ENCODE measurements at places on chromosomes 4 and X.
A peak's percentile ranks its signal among the peaks of the same experiment; 100 is the strongest.

DNA sequence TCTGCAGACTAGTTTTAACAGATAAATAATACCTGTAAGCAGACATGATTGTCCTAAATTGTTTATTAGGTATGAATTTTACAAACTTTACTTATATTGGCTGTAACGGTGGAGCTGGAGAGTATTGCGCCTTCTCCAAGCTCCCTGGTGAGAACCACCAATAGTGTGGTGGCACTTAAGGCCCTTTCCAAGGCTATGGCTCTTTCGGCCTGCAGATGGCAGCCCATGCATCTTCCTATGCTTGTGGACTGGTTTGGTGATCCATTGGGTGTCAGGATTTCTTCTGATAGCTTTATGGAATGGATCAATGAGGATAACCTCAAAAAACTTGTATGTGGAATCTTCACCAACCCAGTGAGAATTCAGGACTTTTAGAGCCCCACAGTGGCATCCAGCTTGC, 7.8 kb downstream of the LARP1B start:
- DNase-seq, result no peak

DNA sequence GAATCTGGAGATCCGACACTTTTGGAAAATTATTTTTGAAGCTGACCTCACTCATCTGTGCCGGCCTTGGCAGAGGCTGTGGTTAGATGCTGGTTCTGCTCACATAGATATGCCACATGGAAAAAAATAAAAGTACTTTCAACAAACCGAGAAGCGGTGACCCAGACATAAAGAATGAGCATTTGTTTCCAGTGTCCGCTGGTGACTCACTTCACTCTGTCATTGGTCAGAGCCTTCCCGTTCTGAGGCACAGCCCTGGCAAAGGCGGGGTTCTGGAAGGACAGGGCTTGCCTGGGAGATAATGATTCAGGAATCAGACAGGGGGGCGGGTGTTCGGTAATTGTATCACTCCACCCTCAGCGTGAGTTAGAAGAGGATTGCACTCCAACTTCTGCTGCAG, 172.4 kb upstream of the MXRA5 start:
- no peak for DNase-seq

- DNase-seq, result no peak
Observed at GRCh38 chr4:20109391-20109790, 142.3 kb upstream of the SLIT2 start.

DNA sequence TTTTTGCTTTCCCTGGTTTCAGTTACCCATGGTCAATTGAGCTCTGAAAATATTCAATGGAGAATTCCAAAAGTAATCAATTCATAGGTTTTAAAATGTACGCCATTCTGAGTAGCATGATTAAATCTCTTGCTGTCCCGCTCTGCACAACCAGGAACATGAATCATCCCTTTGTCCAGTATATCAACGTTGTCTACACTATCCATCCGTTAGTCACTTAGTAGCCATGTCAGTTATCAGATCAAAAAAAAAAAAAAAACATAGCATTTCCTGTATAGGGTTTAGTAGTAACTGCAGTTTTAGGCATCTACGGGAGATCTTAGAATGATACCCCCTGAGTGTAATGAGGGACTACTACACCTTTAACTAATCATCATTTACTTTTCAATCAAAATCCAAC, 15.1 kb downstream of the LAMP2 start:
- no peak for DNase-seq

DNA sequence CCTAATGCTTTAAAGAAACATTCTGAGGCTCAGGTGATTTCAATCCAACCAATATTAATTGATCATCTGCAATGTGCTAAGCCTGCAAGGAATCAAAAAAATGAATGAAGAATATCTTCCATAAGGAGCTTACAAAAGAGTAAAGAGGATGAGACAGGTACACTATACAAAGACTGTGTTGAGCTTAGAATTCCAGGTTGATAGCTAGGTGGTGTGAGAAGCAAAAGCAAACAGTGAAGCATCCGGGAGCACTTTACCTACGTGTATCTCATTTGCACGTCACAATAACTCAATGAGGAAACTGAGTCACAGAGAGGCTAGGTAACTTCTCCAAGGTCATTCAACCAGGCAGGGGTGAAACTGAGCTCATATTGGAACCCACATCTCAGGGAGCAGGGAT, 37.1 kb downstream of the FAM114A1 start:
- DNase-seq, result no peak

DNA sequence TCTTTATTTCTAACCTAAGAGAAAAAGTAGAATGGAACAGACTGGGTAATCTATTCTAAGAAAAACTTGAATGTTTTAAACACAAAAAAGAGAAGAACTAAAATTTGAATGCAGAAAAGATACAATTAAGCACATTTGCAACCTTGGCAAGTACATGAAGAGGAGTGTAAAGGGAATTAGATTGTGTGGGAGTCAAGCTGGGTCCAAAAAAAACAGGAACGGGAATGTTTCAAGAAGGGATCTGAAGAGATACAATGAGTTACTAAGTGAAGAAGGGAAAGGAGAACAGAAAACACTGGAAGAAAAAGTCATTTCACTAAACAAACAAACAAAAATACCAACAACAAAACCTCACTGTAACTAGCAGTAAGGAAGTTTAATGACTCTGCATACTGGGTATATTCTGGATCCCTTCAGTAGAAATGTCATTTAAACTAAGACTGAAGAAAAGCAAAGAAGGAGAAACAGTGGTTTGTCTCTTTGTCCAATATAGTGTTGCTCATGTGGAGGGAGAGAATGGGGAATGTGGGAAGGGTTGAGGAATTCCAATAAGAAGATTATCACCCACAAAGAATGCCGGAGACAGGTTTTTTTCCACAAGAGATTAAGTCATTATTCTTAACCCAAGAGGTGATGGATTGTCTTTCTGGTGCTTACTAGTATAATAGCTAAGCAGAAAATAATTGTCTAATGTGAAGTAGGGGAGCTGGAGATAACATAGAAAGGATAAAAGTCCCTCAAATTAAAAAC, 50.4 kb upstream of the PTPN13 start:
- DNase-seq, result no peak

GRCh38 chr4:121822796-121823504, 733 bp downstream of the CCNA2 start:
- no peak for DNase-seq

DNA sequence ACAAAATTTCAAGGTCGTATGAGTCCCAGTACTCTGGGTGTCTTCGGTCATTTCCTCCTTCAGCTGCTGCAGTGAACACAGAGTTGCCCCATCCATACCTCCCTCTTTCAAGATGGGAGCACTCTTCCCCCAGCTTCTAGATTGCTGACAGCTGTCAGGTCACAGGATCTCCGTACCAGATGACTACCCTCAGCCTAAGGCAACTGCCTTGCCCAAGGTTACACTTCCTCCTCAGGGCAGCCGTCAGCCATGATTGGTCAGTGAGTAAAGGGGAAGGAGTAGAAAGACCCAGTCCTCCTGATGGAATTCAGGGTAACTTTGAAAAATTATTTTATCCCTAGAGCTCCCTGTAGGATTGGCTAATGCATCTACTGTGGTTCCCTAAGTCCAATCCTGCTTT, 81.6 kb downstream of the NAF1 start:
- no peak for DNase-seq

- no peak for DNase-seq
Observed at GRCh38 chrX:12987900-12988594, 13.1 kb downstream of the TMSB4X start.

DNA sequence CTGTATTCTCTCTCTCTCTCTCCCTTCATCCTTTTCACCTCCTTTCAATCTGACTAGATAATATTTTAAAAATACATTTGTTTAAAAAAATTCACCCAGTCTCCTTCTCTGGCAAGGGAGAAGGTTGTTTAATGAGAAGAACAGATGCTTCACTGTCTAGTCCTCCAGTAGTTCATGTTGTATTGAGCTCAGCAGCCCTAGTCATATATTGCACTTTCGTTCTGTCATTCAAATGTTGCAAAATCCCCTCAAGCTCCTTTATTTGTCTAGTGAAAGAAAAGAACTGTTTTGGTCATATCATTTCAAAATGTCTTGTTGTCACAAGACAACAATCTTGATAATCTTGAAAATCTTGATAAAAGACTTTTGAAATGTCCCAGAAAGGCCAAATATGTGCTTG, 248.0 kb downstream of the GALNTL6 start:
- DNase-seq, result no peak

DNA sequence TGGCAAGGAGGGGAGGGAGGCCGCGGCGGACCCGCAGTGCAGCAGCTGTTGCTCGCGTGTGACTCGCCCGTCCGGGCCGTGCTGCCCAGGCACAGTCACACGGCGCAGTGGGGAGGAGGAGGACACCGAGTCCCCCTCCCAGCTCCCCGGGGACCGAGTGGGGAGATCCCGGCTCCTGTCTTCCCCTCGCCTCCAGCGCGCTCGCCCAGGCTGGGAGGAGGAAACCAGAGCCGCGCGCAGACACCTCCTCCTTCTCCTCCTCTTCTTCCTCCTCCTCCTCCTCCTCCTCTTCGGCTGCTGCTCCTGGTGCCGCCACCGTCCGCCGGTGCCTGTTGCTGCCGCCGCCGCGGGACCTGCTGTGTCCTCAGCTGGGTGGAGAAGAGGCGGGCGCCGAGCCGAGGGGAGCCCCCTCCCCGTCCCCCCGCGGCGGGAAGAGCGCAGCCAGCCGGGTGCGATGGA, at the start of gene TBC1D1:
Gene TBC1D1, plus strand, starts transcription at position 284 of the 459 bp plus-strand sequence. CDS start 11,012 bp downstream, outside the sequence.
- DNase-seq, result peak; percentile 60

DNA sequence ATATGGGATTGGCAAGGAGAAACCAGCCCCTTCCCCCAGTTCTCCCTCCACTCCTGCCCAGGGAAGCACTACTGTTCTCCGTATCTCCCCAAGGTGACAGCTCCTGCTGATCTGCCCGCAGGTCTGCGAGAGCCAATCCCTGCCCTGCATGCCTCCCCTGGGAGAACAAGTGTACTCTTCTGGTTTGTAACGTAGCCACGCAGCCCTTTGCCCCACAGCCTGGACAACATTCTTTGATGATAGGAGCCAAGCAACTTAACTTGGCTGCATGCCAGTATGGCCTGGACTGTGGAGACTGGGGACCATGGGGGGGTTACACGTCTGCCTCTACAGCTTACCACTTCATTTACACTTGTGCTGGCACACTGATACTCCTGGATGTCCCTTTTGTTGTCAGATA, 2.0 kb downstream of the STBD1 start:
- no peak for DNase-seq

- no peak for DNase-seq
Observed at GRCh38 chr4:188196134-188196735, 57.0 kb downstream of the TRIML1 start.

GRCh38 chr4:20847124-20847747, 147.0 kb downstream of the PACRGL start:
- DNase-seq, result no peak

DNA sequence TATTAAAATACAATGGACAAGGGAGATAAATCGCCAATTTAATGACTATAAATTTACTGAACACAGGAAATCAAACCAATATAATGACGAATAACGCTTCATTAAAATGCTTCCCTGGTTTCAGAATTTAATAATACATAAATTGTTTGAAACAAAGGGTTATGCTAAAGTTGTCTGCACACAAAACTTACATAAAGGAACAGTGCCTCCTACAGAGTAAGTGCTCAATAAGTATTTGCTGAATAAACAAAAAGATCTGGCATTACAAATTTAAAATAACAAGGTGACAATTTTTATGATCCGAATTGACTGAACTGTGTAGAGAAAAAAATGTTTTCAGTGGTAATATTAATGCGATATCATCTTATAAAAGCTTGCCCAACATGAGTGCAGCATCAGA, 69.6 kb downstream of the NOCT start:
- DNase-seq, result no peak

- no peak for DNase-seq
Observed at GRCh38 chr4:11633430-11633829, 204.7 kb upstream of the HS3ST1 start.

DNA sequence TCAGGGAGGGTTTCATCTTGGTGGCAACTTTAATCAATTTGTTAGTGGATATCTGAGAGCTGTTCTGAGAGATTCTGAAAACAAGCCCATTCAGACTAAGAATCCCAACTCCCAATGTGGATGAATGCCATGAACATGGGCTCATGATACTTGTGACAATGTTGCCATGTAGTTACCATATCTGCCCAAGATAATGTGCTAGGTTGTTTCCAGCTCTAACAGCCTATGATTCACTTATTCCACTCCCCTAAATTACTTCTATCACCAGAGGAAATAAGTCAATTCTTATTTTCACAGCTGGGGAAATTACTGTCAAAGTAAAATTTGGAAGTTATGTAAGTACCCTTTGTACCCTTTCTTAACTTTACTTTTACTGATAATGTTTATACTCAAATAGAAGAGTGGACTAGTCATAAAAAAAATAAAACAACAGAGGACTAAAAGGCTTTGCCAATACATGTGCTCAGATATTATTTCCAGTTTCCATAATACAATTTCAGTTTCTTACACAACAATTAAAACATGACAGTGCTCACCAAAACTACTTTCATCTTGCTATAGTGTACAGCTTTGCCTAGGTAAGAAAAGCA, 1101.7 kb upstream of the INTU start:
- DNase-seq, result no peak

DNA sequence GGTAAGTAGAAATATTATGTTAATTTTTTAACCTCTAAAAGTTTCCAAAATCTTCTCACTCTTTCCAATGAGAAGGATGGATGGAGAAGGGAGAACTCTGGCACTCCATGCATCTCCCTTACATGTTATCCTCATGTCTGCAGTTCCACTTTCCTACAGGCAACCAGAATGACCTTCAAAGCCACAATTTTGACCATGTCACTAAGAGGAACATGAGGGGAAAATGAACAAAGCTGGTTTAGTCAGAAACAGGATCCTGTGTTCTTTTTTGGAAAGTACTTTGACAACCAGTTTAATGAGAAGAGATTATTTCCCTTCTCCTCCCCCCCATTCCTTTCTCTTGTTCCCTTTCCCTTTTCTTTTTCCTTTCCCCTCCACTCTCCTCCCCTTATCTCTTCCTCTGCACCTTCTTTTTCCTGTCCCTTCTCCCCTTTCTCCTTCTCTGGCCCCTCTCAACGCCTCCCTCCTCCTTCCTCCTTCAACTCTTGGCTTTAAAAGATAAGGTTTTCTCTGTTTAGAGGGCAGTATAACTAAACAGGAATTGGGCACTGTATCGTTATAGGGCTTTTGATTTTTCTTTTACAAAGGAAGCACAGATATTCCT, 42.5 kb downstream of the DTHD1 start:
- no peak for DNase-seq

GRCh38 chr4:164871673-164872072, 5.3 kb upstream of the APELA start:
- DNase-seq, result no peak

- no peak for DNase-seq
Observed at GRCh38 chr4:149095811-149096210, 653.6 kb upstream of the NR3C2 start.

DNA sequence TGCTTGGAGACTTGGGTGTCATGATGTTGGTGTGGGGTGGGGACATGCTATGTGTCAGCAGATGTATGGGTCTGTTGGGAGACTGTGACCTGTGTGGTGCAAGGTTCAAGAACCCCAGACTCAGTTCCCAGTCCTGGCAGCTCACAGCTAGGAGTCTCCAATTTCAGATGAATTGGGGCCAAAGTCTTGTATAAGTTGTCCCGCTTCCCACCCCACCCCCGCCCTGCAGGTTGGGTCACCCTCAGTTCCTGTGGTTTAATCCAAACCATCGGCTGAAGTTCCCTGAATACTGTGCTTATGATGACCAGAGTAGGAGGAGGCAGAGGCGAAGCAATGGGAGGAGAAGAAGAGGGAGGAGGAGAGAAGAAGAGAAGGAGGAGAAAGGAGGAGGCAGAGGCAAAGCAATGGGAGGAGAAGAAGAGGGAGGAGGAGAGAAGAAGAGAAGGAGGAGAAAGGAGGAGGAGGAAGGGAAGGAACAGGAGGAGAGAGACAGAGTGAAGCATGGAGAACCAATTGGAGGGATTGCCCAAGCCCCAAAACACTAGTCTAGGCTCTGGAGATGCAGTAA, 112.6 kb downstream of the EFNB1 start:
- DNase-seq, result no peak

GRCh38 chr4:180418819-180419531, 1824.2 kb upstream of the TENM3 start:
- no peak for DNase-seq
